NCI-H524 (cell line): ENCODE measurements at places on chromosomes 2 and 18.

GRCh38 chr2:218166791-218167190, at the start of gene CXCR1:
TSS of gene CXCR1 (minus strand) at chr2:218166962. CDS start at chr2:218165211, 1,751 bp downstream.
- DNase-seq = no peak

DNA sequence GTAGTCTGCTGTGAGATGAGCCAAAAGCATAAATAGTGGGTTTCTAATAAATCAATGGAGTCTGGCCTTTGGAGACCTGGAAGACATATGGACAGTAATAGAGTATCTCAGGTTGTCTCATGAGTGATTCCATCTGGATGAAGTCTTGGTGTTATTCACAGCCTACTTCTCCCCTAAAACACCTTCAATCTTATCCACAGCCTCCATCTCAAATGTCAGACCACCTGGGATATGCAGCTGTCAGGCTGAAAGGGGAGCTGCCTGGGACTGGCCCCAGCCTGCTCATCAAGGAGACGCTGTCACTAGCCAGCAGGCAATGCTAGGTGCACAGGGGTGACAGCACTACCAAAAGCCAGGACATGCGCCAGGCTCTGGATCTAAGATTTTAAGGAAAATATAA, 684.0 kb upstream of the ZEB2 start:
- peak; percentile 98 for DNase-seq

DNA sequence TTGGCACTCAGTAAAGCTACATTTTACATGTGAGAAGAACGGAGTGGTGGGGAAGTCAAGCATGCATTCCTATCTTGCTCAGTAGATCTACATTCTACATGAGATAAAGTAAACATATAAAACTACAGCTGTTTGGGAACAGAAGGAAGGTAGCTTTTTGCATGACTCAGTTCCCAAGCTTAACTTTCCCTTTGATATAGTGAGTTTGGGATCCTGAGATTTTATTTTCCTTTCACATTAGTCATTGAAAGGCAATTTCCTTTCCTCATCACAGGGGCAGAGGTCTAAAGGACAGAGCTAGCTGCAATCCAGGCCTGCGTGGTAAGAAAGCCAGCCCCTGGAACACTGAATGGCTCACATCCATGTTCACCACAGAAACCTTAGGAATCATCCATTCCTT, 257.2 kb downstream of the SRBD1 start:
- DNase-seq = no peak

DNA sequence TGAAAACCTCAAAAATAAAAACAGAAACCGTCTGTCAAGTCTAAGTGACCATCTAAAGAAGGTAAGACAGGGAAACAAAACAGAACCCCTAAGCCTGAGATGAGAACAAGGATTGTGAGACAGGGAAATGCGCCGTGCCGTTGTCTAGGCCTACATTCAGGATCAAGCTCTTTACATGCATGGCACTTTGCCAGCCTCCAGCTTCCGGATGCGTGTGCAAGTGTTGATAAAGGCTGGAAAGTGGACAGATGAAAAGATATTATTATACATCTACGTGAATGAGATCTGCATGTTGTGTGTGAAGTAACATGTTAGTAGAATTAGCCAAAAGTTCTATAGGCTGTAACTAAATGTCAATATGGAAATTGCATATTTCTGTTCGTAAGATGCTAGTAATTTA, 28.6 kb upstream of the TMEM87B start:
- no peak for DNase-seq

GRCh38 chr2:230520875-230521155, 104.8 kb downstream of the SP100 start:
- DNase-seq = no peak

DNA sequence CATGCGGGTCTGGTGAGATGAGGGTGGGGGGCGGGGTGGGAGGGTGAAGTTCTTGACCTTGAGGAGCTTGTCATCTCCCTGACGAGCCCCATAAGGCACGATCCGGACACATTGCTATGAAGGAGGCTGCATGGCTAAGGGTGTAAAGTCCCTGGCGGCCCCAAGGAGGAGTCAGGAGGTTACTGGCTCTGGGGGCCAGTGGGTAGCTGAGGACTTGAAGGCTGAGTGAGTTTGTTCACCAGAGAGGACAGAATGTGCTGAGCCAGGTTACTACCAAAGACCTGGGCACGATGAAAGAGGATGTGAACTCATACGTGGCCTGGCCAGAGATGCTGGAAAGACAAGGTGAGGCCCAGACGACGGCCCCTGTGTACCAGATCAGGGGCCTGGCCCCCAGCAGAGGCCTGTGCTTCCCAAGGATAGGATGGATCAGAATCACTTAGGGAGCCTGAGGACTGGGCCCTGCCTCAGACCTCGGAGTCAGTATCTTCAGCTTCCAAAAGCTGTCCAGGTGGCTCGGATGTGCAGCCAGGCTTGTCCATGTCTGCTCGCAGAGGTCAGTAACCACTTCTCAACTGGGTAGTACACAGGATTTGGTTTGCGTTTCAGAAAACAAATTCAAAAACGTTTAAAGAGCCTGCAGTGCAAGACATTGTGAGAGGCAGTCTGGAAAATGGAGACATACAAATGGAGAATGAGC, 110.9 kb downstream of the RNF144A start:
- no peak for DNase-seq

GRCh38 chr2:58860586-58860985, 619.5 kb upstream of the FANCL start:
- DNase-seq = no peak

DNA sequence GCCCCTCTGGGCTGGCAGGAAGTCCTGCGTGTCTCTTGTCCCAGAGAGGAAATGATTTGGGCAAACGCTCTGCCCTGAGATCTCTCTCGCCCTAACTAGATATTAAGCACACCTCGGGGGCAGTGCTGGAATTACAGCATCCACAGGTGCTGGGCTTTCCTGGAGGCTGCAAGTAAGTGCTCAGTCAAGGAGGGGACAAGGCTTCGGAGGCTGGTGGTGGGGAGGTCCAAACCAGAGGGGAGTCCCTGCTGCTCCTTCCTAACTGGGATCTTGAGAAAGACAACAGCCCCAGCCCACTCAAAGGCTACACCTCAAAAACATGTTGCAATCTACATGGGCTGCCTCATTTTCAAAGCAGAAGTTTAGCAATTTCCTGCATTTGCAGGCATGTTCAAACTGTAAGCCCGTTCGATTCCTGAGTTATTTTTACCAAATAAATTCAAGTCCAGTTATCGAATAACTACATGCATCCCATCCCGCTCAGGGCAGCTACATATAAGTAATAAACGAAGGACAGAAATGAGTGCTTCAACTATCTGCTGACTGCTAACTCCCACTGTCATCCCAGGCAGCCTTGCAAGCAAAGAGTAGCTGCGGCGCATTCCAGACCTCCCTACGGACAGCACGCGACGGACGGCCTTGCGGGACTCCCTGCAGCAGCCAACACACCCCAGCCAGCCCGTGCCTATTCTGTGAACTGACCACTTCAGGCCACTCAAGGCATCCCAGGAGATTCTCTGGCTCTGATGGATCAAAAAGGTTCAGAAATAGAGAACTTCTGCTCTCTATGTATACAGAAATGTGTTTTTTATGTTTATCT, 27.5 kb downstream of the ZNF516 start:
- DNase-seq = no peak

DNA sequence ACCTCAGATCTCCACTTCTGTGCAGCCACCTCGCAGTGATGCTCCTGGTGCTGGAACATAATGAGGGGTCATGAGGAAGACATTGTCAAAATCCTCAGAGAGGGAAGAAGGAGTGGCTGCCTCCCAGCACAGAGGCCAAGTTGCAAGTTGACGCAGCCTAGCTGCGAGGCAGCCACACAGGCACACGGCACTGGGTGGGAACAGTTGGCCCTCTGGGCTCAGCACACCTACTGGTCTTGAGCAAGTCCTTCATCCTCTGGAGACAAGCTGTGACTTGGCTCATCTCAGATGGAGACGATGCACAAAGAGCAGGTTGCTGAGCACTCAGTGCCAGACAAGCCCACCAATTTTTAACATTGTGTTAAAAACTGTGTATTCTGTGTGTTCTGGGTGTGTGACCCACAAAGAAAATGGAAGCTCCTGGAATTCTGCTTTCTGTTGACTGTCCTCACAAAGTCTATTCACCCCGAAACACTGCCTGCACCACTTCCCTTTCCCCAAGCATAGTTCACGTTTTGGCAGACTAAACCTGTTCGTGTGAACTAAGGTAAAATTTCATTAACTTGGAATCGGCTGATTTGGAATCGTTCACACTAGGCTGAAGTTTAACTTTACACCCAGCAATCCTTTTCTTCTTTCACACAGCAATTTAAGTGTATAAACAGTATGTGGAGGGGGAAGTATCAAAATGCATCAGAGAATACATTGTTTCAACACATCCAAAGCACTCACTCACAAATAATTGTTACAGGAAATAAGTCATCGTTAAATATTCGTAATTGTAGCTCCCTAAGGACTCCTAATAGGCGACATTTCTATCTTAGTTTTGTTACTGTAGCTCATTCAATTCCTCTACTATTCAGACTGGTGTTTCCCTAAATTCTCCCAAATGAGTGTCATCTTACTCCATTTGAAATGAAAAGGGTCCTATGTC, 266.6 kb upstream of the ID2 start:
- DNase-seq = no peak

DNA sequence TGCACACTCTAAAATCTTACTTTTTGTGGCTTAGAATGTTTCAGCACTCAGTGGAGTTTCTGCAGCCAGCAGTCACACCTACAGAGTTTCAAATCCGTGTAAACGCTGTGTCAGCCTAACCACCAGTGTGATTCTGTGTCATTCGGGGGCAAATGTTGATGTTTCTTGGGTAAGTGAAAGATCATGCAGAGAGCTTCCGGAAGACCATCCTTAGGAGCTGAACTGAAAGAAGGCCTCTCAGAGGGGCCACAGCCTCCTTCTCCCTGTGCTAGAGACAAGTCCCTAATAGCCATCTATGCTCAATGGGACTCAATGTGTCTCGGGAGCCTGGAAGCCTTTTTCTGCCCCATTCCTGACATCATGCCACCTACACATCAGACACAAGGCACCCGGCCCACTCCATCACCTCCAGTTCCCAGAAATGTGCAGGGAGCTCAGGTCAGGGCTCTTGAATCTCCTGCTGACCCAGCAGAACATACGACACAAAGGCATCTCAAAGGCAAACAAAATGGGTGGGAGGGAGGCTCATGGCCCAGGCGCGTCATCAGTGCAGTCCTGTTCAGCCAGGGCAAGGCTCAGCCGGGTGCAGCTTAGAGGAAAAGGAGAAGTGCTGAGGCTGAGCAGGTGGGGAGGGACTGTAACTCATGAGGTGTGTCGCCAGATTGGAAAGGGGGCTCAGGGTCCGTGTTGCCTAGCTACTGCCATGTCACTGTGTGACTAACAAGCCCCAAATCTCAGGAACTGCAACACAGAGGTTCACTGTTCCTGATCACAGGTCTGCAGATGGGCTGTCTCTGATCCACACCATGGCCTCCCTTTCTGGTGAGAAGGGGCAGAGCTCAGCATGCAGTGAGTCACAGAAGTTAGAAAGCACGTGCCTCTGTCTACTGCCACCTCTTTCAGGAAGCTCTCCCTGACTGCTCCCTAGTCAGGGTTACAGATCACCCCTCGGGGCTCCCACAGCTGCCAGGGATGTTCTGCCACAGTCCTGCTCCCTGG, 82.0 kb downstream of the SMAD7 start:
- no peak for DNase-seq
